ENCODE measurements at places on chromosomes 12 and 14. TPM values are rescaled to one million over a fixed set of nuclear protein-coding genes. Genes with fewer than 3 reads are reported as not detected.

TMEM121 gene
- total RNA-seq: 7.3 TPM

TMTC1 gene
- 0.06 TPM for total RNA-seq

GALNT16 gene
- 3.7 TPM for total RNA-seq

CLEC4E gene
- 0.26 TPM for total RNA-seq

ANO2 gene
- total RNA-seq: not detected

SLCO1B3 gene
- total RNA-seq: 16.2 TPM

BEGAIN gene
- 7.2 TPM for total RNA-seq

HNF1A gene
- 2.8 TPM for total RNA-seq

PARPBP gene
- 22.2 TPM for total RNA-seq

PRORP gene
- total RNA-seq: 36.4 TPM

FRS2 gene
- total RNA-seq: 12.4 TPM

HELB gene
- 1.5 TPM for total RNA-seq

ADAM21 gene
- not detected for total RNA-seq

PRKCH gene
- total RNA-seq: 4.9 TPM

KRT79 gene
- not detected for total RNA-seq

IFNG gene
- total RNA-seq: not detected

C14orf180 gene
- not detected for total RNA-seq

NEUROD4 gene
- not detected for total RNA-seq

PPP4R4 gene
- 0.33 TPM for total RNA-seq

TAS2R19 gene
- not detected for total RNA-seq

ACVR1B gene
- 17.9 TPM for total RNA-seq

SIX6 gene
- not detected for total RNA-seq

KRT82 gene
- total RNA-seq: not detected

TMEM117 gene
- total RNA-seq: 2.0 TPM

COL2A1 gene
- total RNA-seq: not detected

CCDC38 gene
- total RNA-seq: not detected

CRACR2A gene
- 1.2 TPM for total RNA-seq

SNAPC1 gene
- 12.9 TPM for total RNA-seq

DHRS2 gene
- 5.0 TPM for total RNA-seq

CBLN3 gene
- 1.5 TPM for total RNA-seq

PTPN21 gene
- total RNA-seq: 9.8 TPM

HVCN1 gene
- 0.65 TPM for total RNA-seq

MGST1 gene
- total RNA-seq: 934 TPM

HOXC9 gene
- total RNA-seq: 13.7 TPM

CLBA1 gene
- 13.3 TPM for total RNA-seq

AMDHD1 gene
- total RNA-seq: 2.2 TPM

VWF gene
- 0.28 TPM for total RNA-seq
